ENCODE measurements at places on chromosomes 7 and 10.

DNA sequence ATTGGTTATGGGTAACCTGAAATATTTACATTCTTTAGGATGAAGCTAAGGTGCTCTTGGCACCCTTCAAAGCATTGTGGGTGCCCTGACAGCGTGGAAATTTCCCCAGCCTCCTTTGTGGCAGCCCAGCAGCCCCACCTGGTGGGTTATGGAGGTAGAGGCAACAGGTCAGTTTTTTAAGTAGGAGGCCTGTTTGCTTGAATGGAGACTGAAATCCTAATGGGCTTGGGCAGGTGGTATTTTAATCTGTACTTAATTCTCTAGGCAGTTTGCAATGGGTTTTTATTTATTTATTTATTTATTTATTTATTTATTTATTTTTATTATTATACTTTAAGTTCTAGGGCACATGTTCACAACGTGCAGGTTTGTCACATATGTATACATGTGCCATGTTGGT is 139.4 kb downstream of the EPC1 start:
- DNase-seq, result peak; percentile 52

DNA sequence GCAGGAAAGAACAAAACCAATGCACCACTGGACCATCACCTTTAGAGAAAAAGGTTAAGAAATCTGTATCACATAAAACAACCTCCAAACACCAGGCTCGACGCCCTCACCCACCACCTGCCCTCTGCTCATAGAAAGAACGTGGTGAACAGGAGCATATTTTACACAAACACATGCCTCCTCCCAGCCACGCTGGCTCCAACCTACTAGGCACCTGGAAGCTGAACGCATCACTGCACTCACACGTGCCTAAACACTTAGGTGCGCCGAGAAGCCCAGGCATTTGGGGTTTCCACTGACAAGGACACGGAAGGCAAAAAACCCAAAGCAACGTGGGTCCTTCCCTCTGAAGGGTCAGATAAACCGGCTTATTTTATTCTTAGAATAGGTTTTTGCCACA is 56.0 kb downstream of the PTPRN2 start:
- no peak for DNase-seq

DNA sequence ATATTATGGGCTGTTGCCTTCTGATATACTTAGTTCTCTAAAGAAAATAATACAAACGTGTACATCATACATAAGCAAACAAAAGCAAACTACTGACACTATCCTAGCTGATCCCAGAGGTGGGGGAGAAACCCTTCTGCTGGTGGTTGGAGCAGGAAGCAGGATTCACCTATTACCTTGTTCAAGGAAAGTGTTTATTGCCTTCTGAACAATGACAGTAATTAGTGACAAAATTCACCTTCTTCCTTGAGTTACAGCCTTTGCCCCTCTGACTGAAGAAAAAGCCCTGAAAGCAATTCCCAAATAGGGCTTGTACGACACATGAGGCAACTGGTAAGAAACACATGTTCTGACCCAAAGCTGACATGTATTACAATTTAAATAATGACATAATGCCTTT is 118.8 kb upstream of the AKR1E2 start:
- DNase-seq, result no peak

GRCh38 chr7:128174386-128174785 is 66.7 kb upstream of the LEP start:
- DNase-seq, result no peak

DNA sequence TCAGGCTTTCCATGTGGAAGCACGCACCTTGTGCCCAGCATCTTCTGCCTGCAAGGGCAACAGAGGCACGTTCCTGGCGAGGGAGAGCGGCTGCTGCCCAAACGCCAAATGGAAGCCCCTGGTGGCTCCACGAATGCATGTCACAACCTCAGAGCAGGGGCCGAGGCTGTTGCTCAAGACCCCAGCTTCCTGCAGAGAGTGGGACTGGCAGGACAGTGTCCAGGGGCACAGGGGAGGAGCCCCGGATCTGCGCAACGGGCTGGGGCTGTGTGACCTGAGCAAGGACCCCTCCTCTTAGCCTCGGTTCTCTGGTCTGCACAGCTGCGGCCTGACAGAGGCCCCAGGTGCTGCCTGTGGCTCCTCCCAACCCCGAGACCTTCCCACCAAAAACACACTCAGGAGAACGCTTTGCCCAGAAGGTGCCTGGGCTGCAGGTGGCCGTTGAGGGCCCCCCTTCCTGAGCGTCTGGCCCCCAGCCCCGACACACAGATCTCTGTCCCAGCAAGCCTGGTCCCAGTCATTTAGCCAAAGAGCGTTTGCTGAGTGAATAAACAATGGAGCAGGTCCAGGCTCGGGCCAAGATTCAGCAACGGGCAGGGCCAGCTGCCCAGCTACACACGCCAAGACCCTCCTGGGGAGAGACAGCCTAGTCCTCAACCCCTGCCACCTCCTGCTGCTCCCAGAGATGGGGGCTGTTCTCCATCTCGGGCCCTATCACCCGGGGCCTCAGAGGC is 1.2 kb downstream of the MICALL2 start:
- DNase-seq, result no peak

GRCh38 chr10:56318816-56319215 is 42.2 kb downstream of the ZWINT start:
- DNase-seq, result no peak

DNA sequence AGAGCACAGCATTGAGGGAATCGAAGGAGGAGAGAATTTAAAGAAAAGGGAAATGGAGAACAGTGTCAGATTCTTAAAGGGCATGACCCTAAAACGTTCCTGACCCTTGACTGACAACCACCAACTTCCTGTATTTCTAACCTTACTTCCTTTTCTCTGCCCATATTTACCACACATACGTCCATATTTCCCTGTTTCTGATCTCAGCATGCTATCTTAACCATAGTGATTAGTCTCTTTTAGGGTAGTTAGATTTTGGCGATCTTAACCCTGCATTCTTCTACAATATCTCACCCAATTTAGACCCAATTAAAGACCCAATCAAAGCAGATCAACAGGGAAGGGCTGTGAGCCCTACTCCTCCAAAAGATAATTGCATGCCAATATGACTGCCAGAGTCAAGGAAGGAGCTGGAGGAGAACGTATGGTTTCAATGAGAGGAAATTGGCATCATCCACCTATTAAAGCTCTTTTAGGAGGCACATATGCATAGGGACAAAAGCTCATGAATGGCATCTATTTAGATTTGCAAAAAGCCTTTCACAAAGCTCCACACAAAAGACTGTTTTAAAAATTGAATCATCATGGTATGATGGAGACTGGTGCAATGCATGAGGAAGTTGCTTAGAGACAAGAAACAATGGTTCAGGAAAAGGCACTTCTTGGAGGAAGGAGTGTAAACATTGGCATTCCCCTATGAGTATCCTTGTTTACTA is 49.0 kb upstream of the ARHGAP12 start:
- DNase-seq, result peak; percentile 80

- DNase-seq, result no peak
These were observed 1409.1 kb upstream of the CELF2 start for GRCh38 chr10:9608602-9609001.

DNA sequence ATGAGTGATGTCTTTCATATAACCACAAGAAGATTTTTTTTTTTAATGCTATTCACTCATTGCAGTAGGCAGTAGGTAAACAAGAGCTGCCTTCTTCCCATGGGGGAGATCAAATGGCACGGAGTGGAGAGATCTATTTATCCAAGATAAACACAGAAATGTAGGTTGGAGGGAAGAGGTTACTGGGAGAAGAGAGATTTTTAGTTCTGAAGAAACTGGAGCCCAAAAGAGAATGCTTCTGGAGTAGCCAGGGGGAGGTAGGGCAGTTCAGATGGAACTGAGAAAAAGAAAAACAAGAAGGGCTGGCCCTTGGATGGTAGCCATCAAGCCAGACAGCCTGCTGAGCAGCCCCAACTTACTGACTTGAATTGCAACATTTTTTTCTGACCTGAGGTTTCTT is 270.1 kb upstream of the TPK1 start:
- peak; percentile 69 for DNase-seq

GRCh38 chr7:148397985-148398384 is 192.6 kb upstream of the C7orf33 start:
- no peak for DNase-seq

GRCh38 chr7:134992626-134993179 is 6.4 kb downstream of the AGBL3 start:
- no peak for DNase-seq

- DNase-seq, result no peak
These were observed 11.1 kb upstream of the DNMBP start for GRCh38 chr10:100020886-100021253.

GRCh38 chr10:70690589-70690988 is 18.3 kb downstream of the ADAMTS14 start:
- DNase-seq, result no peak

DNA sequence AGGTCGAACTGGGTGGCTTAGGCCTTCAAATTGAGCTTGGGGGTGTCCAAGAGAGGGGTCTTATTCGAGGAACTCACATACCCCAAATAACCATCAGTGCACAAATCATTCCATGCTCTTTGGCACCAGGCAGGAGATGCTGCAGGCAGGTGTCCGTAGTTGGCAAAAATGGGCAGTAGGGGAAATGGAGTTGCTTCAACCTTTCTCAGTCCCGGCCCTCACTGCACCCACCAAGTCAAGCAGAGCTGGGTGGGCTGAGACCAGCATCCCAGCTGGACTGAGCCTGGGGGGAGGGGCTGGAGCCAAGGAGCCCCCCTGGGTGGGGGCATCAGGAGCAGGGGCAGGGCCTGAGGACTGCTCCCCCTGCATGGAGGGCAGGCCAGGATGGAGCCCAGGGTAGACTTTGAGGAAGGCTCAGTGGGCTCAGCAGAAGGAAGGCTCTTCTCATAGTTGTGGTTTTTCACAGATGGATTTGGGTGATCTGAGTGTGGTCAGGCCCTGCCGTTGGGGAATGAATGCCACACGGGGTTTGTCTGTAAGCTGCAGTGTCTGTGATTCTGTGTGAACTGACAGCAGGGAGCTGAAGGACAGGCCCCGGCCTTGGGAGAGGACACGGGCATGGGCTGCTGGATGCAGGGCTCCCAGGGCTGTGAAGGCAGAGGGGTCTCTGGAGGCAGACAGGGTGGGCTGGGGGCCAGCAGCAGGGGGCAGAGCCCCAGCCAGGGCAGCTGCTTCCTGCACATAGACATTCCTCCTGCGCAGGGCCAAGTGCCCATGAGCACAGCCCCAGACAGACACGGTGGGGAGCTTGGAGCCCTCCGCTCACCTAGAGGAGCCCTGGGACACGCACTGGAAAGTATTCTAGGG is 144.5 kb downstream of the ADCY1 start:
- DNase-seq, result no peak

DNA sequence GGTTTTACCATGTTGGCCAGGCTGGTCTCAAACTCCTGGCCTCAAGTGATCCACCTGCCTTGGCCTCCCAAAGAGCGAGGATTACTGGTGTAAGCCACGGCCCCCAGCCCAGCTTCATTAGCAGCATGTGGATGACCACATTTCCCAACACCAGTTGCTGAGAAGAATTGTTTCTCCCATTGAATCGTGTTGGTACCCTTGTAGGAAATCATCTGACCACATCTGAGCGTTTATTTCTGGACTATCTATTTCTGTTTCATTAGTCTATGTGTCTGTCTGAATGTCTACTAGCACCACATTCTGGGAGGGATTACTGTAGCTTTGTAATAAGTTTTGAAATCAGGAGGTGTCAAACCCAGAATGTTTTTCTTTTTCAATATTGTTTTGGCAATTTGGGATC is 89.6 kb downstream of the LCOR start:
- no peak for DNase-seq

DNA sequence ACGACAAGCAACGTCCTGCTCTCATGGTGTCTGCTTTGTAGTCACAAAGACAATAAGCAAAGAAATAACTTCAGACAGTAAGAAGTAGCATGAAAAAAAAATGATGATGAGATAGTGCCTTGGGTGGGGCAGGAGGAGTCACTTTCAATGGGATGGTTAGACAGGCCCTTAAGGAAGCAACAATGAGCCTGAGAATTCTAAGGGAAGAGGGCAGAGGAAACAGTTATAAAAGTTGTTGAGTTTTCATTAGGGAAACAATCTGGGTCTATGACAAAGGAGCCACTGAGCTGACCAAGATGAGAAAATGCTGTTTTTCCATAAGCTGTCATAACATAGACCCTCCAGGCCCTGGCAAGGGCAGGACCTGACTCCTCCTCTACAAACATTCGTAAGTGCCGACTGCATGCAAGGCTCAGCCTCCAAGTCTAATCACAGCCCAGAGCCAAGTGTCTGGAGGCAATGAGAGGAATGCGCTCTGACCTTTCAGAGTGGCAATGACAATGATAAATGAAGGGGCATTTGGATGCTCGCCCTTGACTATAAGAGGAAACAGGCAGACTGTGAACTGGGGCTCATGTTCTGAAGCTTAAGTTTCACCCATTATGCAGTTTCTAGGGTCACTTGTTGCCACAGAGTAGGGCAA is 43.7 kb downstream of the PPP1R3C start:
- peak; percentile 72 for DNase-seq

- no peak for DNase-seq
These were observed 435.8 kb downstream of the MDFIC start for GRCh38 chr7:115357703-115357999.

- DNase-seq, result no peak
These were observed 378 bp downstream of the PIK3AP1 start for GRCh38 chr10:96719850-96720421.

- no peak for DNase-seq
These were observed 53.6 kb upstream of the ADGRA1 start for GRCh38 chr10:133034092-133034491.

GRCh38 chr7:28853150-28853549 is 105.0 kb downstream of the TRIL start:
- DNase-seq, result no peak

GRCh38 chr10:33716501-33717267 is 382.2 kb upstream of the NRP1 start:
- no peak for DNase-seq

GRCh38 chr7:71804256-71804655 is 607.9 kb downstream of the CALN1 start:
- no peak for DNase-seq

GRCh38 chr10:96285331-96285752 is 14.0 kb upstream of the BLNK start:
- DNase-seq, result no peak

- no peak for DNase-seq
These were observed 30.6 kb downstream of the KMT2E start for GRCh38 chr7:105044449-105045070.

DNA sequence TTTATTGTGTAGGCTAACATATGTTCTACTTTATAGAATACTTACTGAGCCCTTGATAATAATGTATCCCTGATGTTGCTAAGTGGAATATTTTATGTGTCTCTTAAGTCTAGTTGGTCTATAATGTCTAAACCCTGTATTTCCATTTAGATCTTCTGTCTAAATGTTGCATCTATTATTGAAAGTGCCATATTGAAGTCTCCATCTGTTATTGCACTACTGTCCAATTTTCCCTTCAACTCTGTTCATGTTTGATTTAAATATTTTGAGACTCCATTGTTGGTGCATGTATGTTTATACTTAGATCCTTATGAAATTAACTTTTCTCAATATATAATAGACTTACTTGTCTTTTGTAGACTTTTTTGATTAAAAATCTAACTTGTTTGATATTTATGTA is 924.5 kb upstream of the KCND2 start:
- DNase-seq, result no peak

DNA sequence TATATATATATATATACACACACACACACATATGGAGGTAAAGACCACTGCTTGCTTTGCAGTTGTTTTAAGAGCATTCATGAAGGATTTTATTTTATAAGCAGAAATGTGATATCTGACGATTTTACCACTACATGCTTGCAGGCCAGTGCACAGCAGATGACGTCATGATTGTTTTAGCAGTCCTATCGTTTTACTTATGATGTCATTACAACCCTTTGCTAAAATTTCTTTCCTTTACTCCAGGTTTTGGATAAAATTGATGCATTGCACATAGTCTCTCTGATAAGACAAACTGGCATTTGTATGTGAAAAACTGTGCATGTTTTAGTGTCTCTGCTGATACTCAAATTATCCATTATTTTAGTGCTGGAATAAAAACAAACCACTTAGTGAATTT is 9.2 kb downstream of the EGFR start:
- no peak for DNase-seq
